ENCODE measurements at places on chromosomes 7 and 10.
A peak's percentile ranks its signal among the peaks of the same experiment; 100 is the strongest.

- DNase-seq: no peak
Measured at GRCh38 chr10:68137171-68137570, 27.9 kb downstream of the MYPN start.

DNA sequence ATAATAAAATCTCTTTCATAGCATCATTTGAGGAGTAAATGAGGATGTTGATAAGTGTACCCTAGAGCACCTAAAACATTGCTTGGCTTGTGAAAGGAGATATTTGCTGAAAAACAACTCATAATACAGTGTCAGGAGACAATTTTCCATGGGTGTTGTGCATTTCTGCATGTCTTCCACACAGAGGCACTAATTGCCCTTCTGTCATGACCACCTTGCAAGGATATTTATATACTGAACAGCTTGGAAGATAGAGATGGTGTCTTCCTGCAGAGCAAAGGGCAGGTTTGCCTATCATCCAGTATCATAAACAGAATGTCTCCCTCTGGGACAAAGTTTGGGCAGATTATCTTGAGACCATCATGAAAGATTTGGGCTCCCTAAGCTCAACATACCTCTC is 495.2 kb upstream of the LRRN3 start:
- no peak for DNase-seq

DNA sequence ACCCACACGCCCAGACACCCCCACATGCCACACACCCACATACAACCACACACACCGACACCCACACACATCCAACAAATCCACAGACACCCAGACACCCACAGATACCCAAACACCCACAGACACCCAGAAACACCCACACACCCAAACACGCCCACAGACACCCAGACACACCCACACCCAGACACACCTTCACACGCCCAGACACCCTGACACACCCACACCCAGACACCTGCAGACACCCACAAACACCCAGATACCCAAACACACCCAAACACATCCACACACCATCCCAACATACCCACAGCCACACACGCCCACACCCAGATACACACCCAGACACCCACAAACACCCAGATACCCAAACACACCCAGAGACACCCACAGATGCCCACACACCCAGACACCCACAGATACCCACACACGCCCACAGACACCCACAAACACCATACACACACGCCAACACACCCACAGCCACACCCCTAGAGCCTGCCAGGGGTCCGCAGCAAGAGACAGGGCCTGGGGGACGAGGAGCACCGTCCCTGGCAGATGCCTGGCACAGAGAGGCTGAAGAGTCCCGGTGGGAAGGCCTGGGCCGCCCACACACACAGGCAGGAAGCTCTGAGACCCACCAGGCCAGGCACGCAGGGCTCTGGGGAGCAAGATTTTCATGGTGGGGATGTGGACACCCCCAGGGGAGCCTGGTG is 28.5 kb downstream of the CYP2W1 start:
- no peak for DNase-seq

DNA sequence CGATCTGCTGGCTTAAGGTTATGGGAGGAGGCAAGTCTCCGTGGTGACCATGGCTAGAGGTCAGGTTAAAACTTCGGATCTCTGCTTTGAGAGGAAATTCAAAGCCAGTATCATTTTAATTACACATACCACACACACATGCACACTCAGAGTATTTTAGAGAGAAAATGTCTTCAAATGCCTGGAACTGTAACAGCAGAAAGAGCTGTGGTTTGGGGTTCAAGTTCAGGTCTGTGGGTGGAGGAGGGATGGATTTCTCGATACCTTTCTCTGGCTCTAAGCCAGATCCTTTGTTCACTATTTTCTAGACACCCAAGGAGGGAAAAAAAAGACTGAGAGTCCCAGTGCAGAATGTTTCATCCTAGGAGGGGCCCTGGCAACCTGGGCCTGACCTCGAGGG is 32.5 kb downstream of the ARL3 start:
- no peak for DNase-seq

GRCh38 chr10:35606430-35606829 is 1.3 kb downstream of the GJD4 start:
- DNase-seq: no peak

DNA sequence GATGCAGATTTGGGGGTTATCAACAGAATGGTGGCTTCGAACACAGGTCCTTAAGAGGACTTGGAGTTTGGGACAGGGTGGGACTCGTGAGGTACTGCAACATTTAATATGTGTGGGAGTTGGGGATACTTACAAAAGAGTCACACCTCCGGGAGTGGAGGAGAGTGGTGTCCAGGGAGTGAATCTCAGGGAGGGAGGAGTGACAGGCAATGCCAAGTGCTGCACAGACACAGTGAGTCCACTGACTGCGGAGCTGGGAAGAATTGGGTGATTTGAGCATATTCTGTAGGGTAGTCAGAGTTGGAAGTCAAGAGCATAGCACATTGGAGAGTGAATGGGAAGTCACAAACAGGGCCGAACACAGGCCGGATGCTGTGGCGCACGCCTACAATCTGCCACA is 5.1 kb downstream of the UBE3C start:
- no peak for DNase-seq

DNA sequence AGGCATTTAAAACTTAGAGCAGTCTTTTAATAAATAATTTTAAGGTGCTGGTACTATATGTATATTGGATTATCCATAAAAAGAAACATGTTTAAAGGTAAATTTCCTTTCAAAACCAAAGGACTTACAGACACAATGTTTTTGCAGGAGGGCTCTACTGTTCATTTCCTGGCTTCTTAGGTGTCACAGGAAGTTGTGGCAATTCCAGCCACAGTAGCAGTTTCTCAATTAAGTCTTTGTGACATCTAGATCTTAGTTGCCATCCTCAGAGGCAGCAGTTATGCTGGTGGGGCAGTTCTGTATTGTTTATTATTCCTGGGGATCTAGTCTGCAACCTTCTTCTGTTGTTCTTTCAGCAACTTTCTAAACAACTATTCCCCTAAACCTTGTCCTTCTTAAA is 460.1 kb downstream of the MAGI2 start:
- no peak for DNase-seq

GRCh38 chr10:2917926-2918325 is 149.4 kb upstream of the PFKP start:
- no peak for DNase-seq

DNA sequence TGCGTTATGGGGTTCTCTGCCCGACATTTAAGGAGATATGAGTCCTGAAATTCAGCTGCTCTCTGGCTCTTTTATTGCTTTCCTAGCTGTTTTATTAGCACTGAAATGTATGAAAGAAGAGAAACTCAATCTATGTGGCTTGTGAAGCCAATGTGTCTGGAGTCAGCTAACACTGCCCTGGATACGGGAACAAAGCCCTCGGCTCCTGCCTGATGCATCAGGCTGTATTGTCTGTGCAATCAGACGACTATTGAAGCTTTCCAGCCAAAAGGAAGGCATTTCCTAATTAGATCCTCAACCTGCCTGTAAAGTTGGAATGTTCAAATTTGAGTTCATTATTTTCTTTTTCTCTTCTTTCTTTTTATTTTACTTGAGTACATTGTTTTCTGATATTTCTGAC is 22.0 kb upstream of the TM9SF3 start:
- DNase-seq: no peak

DNA sequence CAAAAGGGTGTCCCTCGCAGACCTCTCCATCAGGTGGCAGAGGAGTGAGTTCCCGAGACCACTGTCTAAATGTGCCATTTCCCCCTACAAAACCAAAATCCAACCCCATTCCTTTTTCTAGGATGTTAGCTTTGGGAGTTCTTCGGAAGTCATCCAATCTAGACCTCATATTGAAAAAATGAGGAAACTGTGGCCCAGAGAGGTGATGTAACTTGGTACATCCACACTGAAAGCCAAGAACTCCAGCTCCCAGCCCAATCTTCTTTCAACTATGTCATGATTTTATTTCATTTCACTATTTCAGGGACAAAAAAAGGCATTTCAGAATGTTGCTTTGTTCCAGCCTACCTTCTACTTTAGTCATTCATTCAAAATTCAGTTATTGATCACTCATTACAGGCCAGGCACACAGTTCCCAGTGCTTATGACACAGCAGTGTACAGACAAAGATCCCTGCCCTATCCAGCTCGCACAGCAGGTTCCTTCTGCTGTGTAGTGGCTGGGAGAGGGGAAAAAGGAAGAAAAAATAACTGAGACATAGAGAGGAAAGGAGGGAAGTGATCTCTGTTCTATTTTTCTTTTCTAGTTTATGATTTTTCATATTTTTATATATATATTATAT is 35.8 kb downstream of the SCRN1 start:
- DNase-seq: no peak

DNA sequence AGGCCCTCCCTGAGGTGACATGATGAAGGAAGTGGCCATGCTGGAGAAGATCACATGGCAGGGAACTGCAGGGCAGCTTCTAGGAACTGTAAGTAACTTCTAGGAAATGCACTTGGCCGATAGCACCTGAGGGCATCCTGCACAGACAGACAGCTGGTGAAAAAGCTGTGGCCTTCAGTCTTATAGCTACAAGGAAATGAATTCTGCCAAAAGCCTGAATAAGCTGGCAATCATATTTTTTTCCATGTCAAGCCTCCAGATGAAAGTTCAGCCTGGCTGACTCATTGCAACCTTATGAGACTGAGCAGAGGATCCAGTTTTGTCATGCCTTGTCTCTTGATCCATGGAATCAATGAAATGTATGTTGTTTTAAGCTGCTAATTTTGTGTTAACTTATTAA is 91.1 kb upstream of the CACNA2D1 start:
- DNase-seq: no peak

DNA sequence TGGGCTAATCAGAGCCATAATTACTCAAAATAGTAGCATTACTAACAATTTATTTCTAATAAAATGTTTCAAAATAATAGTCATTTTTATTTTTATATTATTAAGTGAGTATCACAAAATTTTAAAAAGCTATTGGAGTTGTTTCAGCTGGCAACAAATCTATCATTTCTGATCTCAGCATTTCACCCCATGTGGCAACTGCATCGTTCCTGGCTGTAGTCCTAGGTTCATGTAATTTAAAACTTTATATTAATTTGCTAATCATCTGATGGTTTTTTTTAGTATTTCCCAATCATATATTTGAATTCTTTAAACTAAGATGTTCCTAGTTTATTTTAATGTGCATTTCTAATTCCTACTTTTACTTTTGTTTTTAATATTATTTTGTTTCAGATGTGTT is 293.0 kb upstream of the AKR1E2 start:
- no peak for DNase-seq

DNA sequence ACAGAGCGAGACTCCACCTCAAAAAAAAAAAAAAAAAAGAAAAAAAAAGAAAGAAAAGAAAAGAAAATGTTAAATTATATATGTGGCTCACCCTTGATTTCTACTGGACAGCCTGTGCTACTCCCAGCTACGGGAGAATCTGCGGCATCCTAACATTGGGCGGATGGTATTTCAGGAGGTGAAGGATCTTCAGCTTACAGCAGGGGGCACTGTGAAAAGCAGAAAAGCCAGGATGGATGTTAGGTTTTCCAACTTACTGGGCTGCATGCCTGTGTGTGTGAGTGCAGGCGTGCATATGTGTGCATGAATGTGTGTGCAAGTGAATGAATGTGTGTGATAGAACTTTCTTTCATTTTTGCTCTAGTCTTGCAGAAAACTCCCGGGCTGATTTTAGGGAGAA is 1066.5 kb downstream of the TYW1 start:
- DNase-seq: peak; percentile 17

- DNase-seq: no peak
Measured at GRCh38 chr7:131525820-131526219, 30.6 kb downstream of the PODXL start.

- DNase-seq: no peak
Measured at GRCh38 chr7:101156866-101157589, 2.8 kb downstream of the AP1S1 start.

DNA sequence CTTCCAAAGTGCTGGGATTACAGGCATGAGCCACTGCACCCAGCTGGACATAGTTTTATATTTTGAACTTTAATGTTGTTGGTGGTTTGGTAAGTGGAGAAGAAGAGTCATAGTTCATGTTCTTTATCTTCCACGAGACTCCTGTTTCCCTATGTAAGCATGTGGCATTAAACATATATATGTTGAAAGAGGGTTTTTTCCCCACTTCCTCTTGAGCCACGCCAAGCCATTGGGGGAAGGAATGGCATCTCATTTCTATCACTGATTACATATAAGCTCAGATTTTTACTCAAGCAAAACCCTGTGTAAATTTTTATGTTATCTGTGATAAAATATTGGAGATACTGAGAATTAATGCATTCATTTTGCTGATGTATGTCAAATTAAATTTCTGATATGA is 300.4 kb downstream of the PHF14 start:
- no peak for DNase-seq

GRCh38 chr10:46218921-46219320 is 67.9 kb upstream of the ANTXRL start:
- DNase-seq: no peak

DNA sequence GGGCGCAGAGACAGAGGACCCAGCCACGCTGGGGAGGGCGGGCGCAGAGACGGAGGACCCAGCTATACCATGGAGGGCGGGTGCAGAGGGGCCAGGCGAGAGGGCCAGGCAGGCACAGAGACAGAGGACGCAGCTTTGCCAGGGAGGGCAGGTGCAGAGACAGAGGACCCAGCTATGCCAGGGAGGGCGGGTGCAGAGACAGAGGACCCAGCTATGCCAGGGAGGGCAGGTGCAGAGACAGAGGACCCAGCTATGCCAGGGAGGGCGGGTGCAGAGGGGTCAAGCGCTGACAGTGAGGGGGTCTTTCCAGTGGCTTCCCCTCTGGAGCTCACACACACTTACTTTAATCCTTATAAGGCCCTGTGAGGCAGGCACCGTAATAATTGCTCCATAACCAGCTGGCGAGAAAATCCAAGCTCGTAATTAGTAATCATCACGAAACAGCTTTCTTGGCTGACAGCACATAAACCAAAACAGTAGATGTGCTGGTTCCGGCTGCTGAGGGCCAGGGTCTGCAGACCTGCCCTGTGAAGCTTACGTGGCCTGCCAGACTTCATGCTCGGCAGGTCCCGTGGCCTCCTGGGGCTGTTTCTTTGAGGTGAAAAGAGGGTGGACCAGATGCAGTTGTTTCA is 137.2 kb downstream of the VIPR2 start:
- no peak for DNase-seq

- peak; percentile 49 for DNase-seq
Measured at GRCh38 chr7:149773446-149774236, at the start of gene ZNF467. TSS of gene ZNF467 (minus strand) at chr7:149773588. CDS start at chr7:149771032, 2,556 bp downstream.

DNA sequence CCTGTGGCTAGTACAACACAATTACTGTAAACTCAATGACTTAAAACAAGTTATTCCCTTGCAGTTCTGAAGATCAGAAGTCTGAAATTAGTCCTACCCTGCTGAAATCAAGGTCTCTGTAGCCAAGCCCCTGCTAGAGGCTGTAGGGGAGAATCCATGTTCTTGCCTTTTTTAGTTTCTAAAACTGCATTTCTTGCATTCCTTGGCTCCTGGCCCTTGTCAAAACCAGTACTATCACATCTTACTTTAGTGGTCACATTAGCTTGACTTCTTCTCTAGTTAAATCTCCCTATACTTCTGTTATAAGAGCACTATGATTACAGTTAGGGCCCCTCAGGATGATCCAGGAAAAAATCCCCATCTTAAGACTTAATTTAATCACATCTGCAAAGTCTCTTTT is 567.0 kb downstream of the GFRA1 start:
- no peak for DNase-seq

All from ACHN (cell line).